ENCODE measurements at places on chromosomes 2 and 18.
A peak's percentile ranks its signal among the peaks of the same experiment; 100 is the strongest.

DNA sequence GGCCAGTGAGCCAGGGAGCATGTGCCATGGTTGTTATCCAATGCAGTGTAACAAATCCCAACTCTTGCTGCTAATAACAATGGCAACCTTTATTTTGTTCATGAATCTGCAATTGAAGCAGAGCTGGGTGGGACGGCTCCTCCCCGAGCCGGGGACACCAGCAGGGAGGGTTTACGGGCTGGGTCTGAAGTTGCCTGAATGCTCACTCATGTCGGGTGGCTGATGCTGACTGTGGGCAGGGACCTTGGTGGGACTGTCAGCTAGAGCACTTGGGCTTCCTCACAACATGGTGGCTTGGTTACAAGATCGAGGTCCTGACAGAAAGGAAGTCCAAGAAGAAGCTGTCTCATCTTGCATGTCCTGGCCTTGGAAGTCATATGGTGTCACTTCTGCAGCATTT is 264.5 kb downstream of the NDUFA10 start:
- DNase-seq: no peak

DNA sequence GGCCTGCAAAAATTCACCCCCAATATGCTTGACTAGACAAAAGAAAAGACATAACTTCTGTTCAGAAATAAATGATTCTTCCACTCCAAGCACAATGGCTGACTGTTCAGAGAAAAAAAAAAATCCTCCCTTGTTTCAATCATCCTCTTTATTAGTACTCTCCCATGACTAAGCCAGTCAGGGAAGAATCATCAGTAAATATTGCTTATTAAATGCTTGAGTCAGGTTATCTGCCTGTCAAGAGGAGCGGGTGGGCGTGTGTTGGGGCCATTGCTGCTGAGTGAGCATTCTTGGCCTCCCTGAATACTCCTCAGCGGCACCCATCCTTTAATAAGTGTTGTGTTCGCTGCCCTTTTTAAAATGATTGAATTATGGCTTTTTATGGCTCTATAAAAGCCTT is 1334.8 kb upstream of the CELF4 start:
- no peak for DNase-seq

GRCh38 chr2:17544256-17544655 is 3.8 kb downstream of the VSNL1 start:
- no peak for DNase-seq

DNA sequence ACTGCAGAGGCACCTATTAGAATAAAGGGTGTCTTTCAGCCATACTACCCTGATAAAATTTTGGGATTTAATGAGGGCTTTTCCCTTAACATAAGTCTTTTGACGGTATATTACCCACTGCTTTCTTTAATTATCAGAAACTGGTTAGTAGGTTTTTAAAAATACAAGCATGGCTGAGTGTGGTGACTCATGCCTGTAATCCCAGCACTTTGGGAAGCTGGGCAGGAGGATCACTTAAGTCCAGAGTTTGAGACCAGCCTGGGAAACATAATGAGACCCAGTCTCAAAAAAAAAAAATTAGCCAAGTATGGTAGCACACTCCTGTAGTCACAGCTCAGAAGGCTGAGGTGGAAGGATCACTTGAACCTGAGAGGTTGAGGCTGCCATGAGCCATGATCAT is 16.1 kb downstream of the CPSF3 start:
- DNase-seq: no peak

- no peak for DNase-seq
These were observed 466.1 kb upstream of the MC4R start for GRCh38 chr18:60838677-60839076.

- no peak for DNase-seq
These were observed 22.0 kb downstream of the BABAM2 start for GRCh38 chr2:27912512-27912911.

DNA sequence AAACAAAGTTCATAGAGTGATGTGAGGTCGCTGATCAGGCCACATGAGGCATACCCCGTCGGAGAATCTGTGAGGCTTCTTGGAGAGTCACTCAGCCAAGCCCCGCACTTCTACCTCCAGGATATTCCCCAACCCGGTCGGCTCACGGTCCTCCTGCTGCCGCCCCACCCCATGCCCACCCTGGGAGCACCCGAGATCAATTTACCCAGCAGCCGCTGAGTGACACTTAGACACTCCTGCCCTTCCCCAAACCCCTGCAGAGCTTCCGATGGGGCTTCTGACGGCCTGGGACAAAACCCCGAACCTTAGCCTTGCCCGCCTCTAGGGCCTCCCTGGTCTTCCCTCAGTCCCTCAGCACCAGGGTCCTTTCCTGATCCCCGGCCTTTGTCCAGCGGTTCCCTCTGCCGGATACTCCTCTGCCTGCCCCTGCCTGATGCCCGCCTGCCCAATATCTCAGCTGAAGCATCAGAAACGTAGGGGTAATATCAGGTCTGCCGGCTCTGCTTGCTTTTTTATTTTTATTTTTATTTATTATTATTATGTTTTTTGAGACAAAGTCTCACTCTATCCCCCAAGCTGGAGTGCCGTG is 18.9 kb upstream of the OTOS start:
- DNase-seq: no peak

DNA sequence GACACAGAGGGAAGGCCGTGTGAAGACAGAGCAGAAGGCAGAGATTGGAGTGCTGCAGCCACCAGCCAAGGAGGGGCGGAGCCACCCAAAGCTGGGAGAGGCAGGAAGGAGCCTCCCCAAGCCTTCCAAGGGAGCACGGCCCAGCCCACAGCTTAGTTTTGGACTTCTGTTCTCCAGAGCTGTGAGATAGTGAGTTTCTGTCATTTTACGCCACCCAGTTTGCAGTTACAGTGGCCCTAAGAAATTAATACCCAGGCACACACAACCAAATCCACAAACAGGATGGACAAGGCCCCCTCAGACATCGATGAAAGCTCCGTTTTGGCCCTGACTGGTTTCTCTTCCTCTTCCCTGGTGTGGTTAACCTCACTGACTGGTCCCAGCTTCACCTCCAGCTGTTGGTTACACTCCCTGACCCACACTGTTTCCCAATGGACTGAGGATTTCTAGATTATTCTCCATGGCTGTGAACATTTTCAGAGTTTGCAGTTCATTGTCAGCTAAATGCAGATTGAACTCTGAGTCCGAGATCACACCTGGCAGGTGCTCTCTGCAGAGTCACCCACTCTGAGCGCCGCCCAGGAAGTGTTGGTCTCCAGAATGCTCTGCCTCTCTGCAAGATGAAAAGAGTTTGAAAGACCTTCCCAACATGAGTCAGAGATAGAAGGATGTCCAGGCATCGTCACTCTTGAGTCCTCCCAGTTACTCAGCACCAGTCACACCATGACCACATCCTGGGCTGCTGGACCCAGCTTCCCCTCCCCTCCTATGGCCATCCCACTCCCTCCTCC is 100.2 kb downstream of the TWIST2 start:
- peak; percentile 80 for DNase-seq

DNA sequence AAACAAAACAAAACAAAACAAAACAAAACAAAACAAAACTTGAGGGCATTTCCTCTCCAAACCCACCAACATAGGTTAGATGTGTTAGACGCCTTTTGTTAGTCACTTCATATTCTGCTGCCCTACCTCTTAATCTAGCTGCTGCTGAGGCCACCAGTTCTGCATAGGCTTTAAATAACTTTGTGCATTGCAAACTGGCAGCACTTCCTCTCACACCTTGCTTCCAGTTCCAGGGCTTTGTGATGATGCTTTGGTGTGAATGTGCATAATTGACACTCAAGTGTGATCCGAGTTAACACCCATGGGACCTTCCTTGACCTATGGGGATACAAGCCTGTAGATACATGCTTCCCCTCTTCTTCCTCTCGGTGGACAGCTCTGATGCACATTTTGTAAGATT is 2.3 kb upstream of the SERPINB11 start:
- no peak for DNase-seq

DNA sequence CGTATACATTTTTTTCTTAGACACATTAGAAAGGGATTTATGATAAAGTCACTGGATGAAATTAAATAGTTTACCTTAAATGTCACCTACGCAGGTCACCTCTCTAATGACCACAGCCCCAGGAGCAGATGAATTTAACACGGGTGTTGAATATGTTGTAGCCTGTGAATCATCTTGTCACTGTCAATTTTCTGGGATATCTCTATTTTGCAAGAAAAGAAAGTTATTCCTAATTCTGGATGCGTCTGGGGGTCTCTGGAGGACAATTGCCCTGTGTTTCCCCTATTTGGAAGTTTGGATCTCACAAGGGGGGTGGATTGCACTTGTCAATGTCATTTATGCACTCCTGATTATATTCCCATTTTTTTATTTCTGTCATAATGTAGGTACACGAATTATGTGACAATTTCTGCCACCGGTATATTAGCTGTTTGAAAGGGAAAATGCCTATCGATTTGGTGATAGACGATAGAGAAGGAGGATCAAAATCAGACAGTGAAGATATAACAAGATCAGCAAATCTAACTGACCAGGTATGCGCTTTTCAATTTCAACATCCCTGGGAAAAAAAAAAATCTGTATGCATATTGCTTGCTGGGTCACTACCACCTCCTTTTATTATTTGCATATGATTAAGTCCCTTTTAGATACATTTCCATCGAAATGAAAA is 7.7 kb downstream of the MEIS1 start:
- DNase-seq: no peak

DNA sequence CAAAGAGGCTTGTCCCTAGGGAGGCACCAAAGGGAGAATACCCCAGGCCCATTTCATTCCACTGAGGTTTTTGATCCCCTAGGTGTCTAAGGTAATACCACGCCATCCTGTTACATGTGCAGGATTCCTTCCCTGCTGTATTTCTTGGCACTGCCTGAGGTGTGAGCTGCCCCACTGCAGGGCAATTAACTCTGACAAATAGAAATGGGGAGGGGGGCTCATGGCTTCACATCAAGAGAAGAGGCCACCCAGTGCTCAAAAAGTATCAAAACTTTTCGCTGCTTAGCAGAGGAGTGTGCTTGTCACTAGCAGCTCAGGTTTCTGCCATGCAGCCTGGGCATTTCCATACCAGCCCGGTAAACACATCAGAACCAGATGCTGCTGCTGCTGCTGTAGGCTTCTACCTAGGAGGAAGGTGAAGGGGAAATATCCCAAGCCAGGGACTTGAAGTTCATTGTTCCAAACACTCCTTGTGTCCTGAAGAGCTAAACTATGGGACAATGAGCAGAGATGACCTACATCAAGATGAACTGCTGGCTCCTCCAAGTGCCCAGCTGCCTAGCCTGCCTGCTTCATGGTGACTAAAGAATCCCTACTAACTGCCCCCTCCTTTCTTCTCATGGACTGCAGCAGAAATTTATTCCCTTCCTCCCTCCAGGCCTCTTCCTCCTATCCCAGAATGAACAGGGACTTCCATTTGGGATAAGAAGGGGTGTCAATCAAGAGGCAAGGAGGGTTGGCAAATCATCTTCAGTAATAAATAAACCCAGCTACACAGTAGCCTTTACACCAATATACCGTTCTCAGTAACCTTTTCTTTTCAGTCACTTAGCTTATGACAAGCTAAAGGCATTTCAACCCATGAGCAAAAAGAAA is 16.4 kb downstream of the POU3F3 start:
- DNase-seq: no peak

DNA sequence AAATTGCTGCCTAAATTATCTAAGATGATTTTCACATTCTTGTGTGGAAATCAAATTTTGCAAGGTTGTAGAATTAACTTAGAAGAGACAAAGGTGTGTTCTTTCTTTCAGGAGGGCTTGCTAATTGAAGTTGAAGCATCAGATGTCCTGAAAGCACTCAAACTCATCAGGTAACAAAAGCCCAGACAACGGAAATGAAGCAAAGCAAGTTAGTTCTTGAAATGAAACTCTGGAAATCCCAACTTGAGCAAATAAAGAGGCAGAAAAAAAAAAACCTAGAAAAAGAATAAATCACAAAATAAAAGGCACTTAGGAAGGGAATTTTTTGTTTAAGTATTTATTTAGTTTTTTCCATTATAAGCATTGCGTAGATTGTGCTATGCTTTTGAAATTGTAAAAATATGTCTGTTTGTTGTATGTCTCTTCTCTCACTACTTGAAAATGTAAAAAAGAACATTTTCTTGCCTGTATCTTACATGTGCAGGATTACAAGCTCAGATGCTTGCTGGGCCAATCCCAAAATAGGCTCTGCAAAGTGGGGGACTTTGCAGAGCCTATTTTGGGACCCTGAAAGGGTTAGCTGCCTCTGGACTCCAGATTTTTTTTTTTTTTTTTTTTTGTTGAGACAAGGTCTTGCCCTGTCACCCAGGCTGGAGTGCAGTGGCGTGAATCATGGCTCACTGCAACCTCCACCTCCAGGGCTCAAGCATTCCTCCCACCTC is 46.7 kb downstream of the FAM161A start:
- no peak for DNase-seq
